ENCODE measurements at places on chromosomes 12 and 14.

- no peak overlapping the region for H3K27ac ChIP-seq
- no peaks in the 10 kb centered on the region for H3K36me3 ChIP-seq
- peaks cover 33% of the 10 kb centered on the region for H3K4me1 ChIP-seq
- no peaks in the 10 kb centered on the region for H3K27me3 ChIP-seq
- DNase-seq, result no peak
These were observed 451.1 kb downstream of the PCNX1 start for GRCh38 chr14:71358209-71358931.

GRCh38 chr14:104087981-104088850 lies 2.7 kb downstream of the ASPG start:
- no peak overlapping the region for H3K27ac ChIP-seq
- DNase-seq, result no peak
- H3K4me3 ChIP-seq, result no peak overlapping the region

DNA sequence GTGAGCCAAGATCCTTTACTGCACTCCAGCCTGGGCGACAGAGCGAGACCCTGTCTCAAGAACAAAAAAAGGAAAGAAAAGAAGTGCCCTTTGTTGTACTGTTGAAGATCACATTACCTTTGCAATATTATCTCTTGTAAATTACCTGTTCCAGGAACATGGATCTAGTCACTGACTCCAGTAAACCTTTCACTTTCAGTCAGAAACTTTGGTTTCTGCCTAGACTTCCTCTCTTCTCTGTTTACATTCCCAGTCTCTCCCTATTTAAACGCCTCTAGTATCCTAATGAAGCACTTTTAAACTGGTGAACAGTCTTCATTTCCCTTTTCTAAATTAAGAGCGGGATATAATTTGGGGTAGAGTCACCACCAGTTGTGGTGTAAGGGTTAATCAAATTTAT lies 12.8 kb downstream of the CHPT1 start:
- H3K4me1 ChIP-seq, result no peaks in the 10 kb centered on the region
- no peak overlapping the region for H3K27ac ChIP-seq
- H3K27me3 ChIP-seq, result no peaks in the 10 kb centered on the region
- H3K4me3 ChIP-seq, result no peak overlapping the region

- no peaks in the 10 kb centered on the region for H3K27me3 ChIP-seq
- peak overlapping the region; percentile 72 for H3K27ac ChIP-seq
- H3K4me1 ChIP-seq, result no peaks in the 10 kb centered on the region
- H3K36me3 ChIP-seq, result no peaks in the 10 kb centered on the region
- no peak overlapping the region for H3K4me3 ChIP-seq
These were observed 871 bp upstream of the COQ5 start for GRCh38 chr12:120529641-120530417.

GRCh38 chr12:57431654-57432188 lies 878 bp upstream of the R3HDM2 start:
- no peaks in the 10 kb centered on the region for H3K36me3 ChIP-seq
- peak overlapping the region; percentile 84 for H3K27ac ChIP-seq
- no peaks in the 10 kb centered on the region for H3K4me1 ChIP-seq
- H3K4me3 ChIP-seq, result no peak overlapping the region
- H3K27me3 ChIP-seq, result no peaks in the 10 kb centered on the region

DNA sequence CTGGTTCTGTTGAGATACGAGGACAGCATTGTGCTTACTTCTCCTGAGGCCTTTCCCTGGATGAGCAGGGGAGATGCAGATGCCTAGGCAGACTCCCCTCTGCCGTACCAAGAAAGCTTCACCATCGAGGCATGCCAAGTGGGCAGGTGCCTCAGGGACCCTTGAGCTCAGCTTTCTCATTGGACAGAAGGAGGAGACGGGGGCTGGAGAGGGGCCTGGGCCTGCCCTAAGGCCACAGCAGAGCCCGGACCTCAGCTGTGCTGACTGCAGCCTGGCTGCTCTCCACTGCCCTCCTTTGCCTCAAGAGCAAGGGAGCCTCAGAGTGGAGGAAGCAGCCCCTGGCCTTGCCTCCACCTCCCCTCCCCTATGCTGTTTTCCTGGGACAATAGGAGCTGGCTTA lies 23.4 kb downstream of the SERPINA1 start:
- no peak overlapping the region for H3K27ac ChIP-seq
- DNase-seq, result no peak
- H3K4me3 ChIP-seq, result no peak overlapping the region
- H3K27me3 ChIP-seq, result no peaks in the 10 kb centered on the region
- no peaks in the 10 kb centered on the region for H3K4me1 ChIP-seq
- no peaks in the 10 kb centered on the region for H3K36me3 ChIP-seq

DNA sequence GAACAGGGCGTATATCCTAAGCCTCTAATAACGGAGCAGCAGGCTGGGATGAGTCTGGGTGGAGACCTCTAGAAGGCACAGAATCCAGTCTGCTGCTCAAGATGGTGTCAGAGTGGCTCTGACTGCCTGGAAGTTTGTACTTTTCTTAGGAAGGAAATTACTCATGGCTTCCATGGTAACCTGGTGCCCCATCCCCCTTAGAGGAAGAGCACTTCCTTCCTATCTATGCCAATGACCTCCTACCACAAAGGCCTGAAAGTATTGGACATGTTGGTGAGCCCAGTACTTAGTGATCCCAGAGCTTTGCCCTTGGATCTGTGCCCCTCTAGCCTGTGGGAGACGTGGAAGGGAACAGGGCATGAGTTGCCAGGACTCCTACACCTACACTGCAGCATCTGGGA lies 1.5 kb downstream of the BATF start:
- H3K27ac ChIP-seq, result no peak overlapping the region
- DNase-seq, result no peak

DNA sequence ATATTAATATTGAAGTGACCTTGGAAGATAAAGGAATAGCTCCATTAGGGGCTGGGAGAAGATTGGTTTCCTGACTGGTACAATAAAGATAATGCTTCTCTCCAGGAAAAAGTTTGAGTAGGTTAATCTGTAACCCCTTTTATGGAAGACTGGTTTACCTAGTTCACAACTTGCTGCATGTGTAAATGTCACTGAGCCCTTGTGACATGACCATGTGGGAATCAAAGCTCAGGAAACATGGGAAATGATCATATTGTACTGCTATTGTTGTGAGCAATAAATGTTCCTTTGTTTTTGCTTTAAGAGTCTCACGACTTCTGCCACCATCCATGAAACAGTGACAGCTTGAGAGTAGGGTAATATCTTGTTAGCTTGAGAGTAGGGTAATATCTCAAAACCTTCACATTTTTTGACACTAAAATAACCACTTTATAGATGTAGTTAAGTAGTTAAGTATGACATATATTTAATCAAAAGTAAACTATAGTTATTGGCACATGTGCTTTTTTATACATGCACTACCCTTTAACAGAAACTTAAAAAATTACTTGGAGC lies 1338.6 kb downstream of the FSCB start:
- H3K27ac ChIP-seq, result no peak overlapping the region
- H3K4me1 ChIP-seq, result no peaks in the 10 kb centered on the region
- no peak overlapping the region for H3K4me3 ChIP-seq

- no peak overlapping the region for H3K27ac ChIP-seq
- H3K4me1 ChIP-seq, result peaks cover 8% of the 10 kb centered on the region
- no peaks in the 10 kb centered on the region for H3K36me3 ChIP-seq
These were observed 275.4 kb downstream of the PAWR start for GRCh38 chr12:79415321-79415720.

DNA sequence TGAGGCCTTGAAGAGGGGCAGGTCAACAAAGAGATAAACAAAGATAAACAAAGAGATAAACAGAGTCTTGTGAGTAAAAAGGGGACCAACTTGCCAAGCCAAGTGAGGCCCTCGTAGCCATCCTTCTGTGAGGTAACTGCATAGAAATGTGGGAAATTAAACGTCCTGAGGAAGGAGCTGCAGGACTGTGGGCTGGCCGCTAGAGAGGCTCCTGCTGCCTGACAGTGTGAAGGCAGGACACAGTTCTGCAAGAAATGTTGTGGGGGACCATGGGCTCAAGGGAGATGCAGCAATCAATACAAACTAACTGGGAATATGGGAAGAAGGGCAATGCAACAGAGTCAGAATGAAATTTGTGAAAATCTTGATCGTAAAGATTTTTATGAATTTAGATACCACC lies 91.9 kb downstream of the SLC8A3 start:
- DNase-seq, result peak; percentile 34
- no peaks in the 10 kb centered on the region for H3K27me3 ChIP-seq
- H3K4me1 ChIP-seq, result peaks cover 58% of the 10 kb centered on the region

DNA sequence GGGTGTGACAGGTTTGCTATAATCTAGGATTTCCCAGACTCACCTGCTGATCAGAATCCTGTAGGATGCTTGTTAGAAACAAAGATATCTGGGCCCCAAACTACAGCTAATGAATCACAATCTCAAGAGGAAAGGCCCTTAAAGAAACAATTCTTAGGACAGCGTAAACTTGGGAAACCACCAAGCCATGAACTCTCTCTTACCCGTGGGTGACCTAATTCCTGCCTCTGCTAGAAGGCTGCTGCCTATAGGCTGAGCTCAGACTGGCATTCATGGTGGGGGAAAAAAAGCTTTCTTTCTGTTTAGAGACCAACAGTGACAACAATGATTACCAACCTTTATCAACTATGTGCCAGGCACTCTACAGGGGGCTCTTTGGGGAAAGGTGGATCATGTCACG lies 213.9 kb upstream of the FKBP4 start:
- peaks cover 16% of the 10 kb centered on the region for H3K4me1 ChIP-seq
- no peak overlapping the region for H3K27ac ChIP-seq
- no peak for DNase-seq
- no peak overlapping the region for H3K4me3 ChIP-seq
- no peaks in the 10 kb centered on the region for H3K27me3 ChIP-seq

- H3K36me3 ChIP-seq, result peaks cover 3% of the 10 kb centered on the region
- H3K4me1 ChIP-seq, result peaks cover 9% of the 10 kb centered on the region
- H3K4me3 ChIP-seq, result no peak overlapping the region
- DNase-seq, result no peak
- no peaks in the 10 kb centered on the region for H3K27me3 ChIP-seq
These were observed 67.1 kb upstream of the SRSF5 start for GRCh38 chr14:69699748-69700303.

DNA sequence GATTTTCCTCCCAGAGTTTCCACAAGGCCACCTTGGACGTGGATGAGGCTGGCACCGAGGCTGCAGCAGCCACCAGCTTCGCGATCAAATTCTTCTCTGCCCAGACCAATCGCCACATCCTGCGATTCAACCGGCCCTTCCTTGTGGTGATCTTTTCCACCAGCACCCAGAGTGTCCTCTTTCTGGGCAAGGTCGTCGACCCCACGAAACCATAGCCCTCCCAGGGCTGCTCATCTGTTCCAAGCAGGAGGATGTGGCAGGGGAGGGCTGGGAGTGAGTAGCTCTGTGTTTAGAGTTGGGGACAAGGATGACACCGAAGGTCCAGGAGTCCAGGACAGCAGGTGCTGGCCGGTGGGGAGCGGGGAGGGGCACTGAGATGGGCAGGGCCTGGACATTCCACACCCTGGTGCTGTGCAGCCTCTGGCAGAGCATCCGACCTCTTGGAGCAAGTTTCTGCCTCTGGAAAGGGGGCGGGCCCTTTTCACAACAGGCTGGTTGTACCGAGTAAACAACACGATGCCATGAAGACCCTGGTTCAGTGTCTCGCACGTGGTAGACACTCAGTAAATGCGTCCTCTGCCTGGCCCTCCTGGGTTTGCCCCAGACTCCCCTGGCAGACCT lies 8.2 kb downstream of the SERPINA4 start:
- H3K27me3 ChIP-seq, result peaks cover 10% of the 10 kb centered on the region
- no peak for DNase-seq
- no peaks in the 10 kb centered on the region for H3K4me1 ChIP-seq
- H3K27ac ChIP-seq, result no peak overlapping the region
- no peaks in the 10 kb centered on the region for H3K36me3 ChIP-seq
- H3K4me3 ChIP-seq, result no peak overlapping the region

- no peaks in the 10 kb centered on the region for H3K27me3 ChIP-seq
- no peaks in the 10 kb centered on the region for H3K4me1 ChIP-seq
- H3K36me3 ChIP-seq, result no peaks in the 10 kb centered on the region
These were observed 14.0 kb upstream of the MUCL1 start for GRCh38 chr12:54840244-54840865.

DNA sequence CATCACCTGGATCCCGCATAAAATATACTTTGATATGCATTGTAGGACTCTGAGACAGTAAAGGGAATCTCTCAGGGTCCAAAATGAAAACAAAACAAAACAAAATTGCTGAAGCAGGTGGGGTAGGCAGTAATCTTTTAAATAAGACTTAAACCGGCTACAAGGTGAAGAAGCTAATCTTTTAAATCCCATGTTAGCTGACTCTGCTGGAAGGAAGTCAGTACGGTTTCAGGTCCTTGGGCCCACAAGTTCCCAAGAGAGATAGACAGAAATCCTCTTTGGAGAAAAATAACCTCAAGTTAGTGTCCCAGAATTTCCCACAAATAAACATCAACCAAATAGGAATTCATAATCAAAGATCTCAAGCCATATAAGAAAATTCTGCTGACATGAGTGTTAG lies 5.0 kb upstream of the EPS8 start:
- no peak overlapping the region for H3K4me3 ChIP-seq
- no peak overlapping the region for H3K27ac ChIP-seq
- H3K36me3 ChIP-seq, result no peaks in the 10 kb centered on the region
- peaks cover 22% of the 10 kb centered on the region for H3K4me1 ChIP-seq
- H3K27me3 ChIP-seq, result no peaks in the 10 kb centered on the region

DNA sequence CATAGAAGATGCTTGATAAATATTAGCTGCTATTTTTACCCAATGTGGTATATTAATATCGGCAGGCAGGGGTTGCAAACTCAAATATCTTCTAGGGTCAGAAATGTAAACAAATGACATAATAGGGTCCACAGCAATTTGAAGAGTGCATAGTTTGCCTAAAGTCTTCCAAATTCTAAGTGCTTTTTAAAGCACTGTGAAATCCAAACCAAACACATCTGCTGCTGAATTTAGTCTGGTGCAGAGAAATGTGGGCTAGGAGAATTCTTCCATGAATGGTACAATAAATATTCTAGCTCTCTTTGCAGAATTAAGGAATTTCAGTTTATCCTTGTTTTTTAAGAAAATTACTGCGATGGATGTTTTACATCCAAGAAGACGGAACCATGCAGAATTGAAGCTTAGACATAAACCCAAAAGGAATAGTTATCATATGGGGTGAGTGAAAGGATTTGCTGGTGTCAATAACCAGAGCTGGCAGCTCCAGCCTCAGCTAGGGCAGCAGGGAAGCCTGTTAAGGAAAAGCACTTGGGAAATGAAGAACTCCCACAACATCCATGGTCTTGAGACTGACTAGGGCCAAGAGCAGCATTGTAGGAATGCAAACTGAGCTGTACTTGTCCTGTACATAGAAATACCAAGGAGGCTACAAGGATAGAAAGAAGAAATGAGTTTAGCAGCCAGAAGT lies 65.5 kb downstream of the PTPRR start:
- H3K4me3 ChIP-seq, result no peak overlapping the region
- no peaks in the 10 kb centered on the region for H3K36me3 ChIP-seq
- no peak overlapping the region for H3K27ac ChIP-seq
- H3K27me3 ChIP-seq, result no peaks in the 10 kb centered on the region

DNA sequence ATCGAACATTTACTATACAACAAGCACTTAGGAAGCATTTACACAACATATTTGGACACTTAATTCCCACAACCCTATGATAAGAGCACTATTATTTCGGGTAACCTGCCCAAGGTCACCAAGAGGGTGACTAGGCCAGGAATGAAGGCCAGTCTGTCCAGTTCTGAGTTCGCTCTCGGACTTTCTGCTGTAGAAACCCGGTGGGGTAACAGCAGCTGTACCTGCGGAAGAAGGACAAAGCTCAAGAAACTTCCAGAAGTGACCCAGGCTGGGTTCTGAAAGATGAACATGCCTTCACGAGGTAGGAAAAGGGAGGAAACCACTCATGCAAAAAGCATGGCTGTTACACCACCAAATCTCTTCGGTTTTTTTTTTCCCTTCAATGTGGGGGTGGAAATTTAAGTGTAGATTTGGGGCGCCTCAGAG lies 10.8 kb downstream of the PLA2G1B start:
- H3K4me1 ChIP-seq, result peaks cover 5% of the 10 kb centered on the region
- peak overlapping the region; percentile 57 for H3K4me3 ChIP-seq
- no peaks in the 10 kb centered on the region for H3K36me3 ChIP-seq
- no peak for DNase-seq
